ENCODE measurements at places on chromosomes 6 and 20.

- peaks cover 2% of the 10 kb centered on the region for H3K27me3 ChIP-seq
- no peak overlapping the region for H3K4me3 ChIP-seq
- H3K4me1 ChIP-seq: no peaks in the 10 kb centered on the region
- no peak overlapping the region for H3K27ac ChIP-seq
- H3K36me3 ChIP-seq: no peaks in the 10 kb centered on the region
Measured at GRCh38 chr20:62825333-62825985, 8.6 kb downstream of the COL9A3 start.

- peaks cover 48% of the 10 kb centered on the region for H3K36me3 ChIP-seq
- no peak overlapping the region for H3K4me3 ChIP-seq
- peak overlapping the region; percentile 10 for H3K27ac ChIP-seq
Measured at GRCh38 chr20:35627121-35627520, 11.5 kb downstream of the SPAG4 start.

DNA sequence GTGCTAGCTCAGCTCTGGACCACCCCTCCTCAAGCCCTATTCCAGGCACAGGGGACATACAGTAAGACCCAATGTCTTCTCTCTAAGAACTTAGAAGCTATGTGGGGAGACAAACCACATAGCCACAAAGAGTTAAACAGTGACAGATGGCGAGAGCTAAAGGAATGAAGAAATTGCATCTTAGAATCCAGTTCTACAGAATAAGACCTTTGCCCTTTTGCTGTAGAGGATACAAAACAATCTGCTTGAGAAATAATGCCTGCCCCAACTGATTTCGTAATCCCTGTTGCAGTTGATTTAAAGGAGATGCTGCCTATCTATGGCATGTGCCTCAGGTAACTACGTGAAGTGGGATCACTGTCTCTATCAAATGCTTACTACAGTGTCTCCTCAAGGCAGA is 31.2 kb downstream of the TNFRSF21 start:
- no peak overlapping the region for H3K4me3 ChIP-seq
- no peak for DNase-seq
- H3K27ac ChIP-seq: no peak overlapping the region
- peaks cover 3% of the 10 kb centered on the region for H3K36me3 ChIP-seq
- H3K4me1 ChIP-seq: no peaks in the 10 kb centered on the region

DNA sequence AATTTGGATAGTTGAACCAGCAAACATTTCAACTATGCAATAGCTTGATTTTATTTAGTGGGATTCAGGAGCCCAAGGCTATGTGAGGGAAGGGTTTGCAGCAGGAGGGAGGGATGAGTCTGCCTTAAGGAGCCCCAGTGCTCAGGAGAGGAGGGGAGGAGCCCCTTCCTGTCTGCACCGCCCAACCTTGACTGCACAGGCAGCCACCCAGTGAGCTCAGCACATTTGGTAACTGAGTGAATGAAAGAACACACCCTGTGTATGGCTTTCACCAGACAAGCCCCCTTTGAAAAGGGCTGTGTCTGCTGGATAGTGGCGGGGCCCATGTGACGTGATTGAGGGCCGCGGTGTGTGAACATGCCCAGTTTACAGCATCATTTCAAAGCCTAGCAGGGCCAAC is 17.0 kb downstream of the DACT2 start:
- no peaks in the 10 kb centered on the region for H3K36me3 ChIP-seq
- H3K27me3 ChIP-seq: peaks cover 35% of the 10 kb centered on the region
- DNase-seq: no peak
- H3K4me1 ChIP-seq: no peaks in the 10 kb centered on the region

Data from central memory CD8-positive, alpha-beta T cell (primary cell).